ENCODE measurements at places on chromosomes 7 and 10.
A peak's percentile ranks its signal among the peaks of the same experiment; 100 is the strongest.

DNA sequence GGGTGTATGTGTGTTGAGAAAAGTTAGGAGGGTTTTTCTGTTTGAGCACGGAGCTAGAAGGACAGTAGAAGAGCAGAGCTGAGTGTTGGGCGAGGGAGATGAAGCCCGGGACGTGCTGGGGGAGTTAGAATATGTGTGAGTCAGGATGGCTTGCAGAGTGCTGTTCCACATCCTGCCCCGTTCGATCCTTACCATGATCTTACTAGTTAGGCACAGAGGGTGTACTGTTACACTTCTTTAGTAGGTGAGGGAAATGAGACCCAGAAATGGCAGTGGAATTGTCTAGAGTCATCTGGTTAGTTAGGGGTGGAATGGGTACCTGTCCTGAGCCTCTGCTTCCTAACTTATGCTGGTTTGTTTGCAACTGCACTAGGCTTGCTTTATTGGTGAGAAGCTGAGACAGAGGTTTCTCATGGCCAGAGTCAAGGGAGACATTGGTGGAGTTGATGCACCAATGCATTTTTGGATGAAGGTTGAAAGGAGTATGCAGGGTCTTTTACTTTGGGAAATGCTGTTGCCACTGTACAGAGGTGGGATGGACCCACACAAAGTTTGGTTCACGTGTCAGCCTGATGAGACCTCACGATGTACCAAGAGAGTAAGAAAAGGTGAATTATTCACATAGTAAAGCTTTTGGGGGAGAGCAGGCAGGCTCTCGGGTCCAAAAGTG, 42.4 kb downstream of the CCNY start:
- DNase-seq, result peak; percentile 63

DNA sequence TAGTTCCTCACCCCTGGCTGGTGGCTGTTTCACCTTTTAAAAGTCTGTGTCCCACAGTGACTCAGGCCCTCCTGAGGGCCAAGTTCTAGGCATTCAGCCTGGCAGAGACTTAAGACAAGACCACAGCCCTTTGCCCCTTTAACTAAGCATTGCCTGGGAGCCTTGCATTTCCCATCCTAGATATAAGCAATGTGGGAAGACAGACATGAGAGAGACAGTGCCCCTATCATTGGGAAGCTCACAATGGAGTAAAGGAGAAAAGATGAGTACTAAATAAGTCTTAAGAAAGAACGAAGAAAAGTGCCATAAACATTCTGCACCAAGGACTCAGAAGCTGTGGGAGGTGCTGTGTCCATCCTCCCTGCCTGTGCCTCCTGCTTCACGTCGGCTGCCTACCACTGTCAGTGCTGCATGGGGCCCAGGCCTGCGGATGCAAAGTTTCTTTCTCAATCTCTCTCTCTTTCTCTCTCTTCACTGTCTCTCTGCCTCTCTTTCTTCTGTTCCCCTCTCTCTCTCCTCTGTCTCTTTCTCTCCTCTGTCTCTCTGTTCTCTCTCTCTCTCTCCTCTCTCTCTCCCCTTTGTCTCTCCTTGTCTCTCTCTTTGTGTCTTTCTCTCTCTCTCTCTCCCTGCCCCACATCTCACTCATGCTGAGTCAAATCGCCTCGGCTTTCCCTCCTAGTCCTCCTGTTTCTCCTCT, 21.5 kb downstream of the GPRIN2 start:
- no peak for DNase-seq

- DNase-seq, result no peak
Measured at GRCh38 chr10:528173-529165, 161.0 kb downstream of the DIP2C start.

DNA sequence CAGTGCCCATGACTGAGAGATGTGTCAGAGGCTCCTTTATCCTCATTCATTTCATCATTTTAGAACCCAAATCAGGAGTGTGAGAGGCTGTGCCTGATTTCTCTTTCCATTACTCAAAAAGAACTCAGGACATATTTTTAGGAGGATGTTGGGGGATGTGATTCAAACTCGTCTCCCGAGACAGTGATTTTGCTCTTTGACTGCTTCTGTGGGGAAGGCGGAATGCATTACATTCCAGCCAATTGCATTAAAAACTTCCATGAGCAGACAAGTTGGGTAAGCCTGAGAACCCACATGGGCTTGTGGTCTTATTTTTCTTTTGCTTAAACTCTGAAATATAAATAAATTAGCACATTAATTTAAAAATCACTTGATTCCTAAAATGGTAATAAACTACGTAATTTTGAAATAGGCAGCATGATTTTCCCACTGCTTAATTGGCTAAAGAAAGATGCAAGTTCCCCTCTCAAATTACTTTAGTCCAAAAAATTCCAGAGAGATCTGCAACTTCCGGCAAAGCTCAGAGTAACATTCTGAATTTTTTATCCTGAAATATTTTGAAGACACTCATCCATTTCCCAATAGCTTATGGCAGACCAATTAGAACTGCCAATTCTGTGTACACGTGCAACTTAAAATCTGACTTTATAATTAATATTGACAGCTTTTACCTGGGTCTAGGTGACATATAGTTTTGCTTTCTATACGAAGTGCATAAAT, 185.6 kb downstream of the C7orf25 start:
- no peak for DNase-seq

DNA sequence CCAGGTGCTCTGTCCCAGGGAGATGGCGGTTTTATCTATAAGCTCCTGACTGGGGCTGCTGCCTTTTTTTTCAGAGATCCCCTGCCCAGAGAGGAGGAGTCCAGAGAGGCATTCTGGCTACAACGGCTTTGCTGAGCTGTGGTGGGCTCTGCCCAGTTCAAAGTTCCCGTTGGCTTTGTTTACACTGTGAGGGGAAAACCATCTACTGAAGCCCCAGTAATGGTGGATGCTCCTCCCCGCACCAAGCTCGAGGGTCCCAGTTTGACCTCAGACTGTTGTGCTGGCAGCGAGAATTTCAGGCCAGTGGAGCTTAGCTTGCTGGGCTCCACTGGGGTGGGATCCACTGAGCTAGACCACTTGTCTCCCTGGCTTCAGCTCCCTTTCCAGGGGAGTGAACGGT, 16.4 kb upstream of the SLC26A5 start:
- DNase-seq, result no peak

- no peak for DNase-seq
Measured at GRCh38 chr10:114513381-114513792, 109.1 kb upstream of the AFAP1L2 start.

DNA sequence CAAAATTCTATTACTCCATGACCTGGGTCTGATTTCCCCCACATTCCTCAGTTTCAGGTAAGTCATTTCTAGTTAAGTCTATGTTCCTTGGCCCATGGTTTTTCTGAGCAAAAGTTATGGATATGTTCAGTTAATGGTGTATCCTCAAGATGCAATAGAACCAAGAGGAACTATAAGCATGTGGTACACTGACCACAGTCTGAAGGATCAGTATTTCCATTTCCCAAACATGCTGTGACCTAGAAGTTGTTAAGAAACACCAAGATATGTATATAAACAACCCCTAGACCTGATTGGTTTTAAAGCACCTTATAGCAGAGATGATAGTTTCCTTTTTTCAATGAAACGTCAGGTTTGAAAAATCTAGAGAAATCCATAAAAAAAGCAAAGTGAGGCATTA, 94.2 kb upstream of the ABCB5 start:
- no peak for DNase-seq

- DNase-seq, result peak; percentile 60
Measured at GRCh38 chr10:133258066-133258817, 18.4 kb downstream of the ADAM8 start.

- no peak for DNase-seq
Measured at GRCh38 chr10:110174816-110175215, 32.6 kb upstream of the MXI1 start.

DNA sequence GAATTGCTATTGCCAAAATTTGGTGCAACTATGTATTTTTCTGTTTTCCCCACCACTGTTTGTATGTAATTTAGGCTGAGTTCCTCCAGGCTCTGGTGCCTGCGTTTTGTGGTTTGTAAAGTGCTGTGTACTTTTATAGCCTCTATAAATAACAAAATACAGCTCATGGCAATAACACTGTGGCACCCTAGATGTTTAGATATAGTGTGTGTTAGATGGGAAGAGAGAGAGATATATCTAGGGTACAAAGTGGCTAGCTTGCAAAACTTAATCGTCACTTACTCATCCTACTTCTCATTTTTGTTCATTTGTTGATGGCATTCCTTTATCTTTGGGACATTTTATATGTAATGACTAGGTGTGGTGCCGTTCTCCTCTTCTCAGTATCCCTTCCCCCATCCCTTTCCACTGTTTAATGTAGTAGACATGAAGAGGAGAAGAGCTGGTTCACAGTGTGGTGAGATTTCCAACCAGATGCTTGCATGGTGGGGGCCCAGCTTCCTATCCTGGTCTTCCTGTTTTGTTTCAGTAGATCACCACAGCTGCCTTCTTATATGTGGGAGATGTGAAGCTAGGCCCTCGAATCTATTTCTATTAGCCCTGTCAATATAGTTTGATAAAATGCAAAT, 115.0 kb downstream of the SND1 start:
- no peak for DNase-seq

DNA sequence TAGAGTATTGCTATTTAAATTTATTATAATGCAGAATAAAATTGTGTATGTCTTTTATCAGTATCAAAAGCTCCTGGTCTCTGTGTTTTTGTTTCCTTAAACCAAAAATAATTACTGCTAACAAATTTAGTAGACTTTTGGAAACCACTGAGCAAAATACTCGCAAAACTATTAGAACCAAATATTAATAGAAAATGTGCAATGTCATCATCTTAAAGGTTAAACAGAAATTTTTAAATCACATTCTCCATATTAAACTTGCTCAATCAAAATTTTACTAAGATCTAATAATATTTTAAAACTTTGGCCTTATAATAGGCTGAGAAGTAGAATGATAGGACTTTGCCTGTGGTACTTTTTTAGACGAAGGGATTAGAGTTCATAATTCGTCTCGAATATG, 48.4 kb downstream of the AASS start:
- DNase-seq, result no peak

GRCh38 chr7:40843338-40843985, 708.7 kb downstream of the SUGCT start:
- no peak for DNase-seq

DNA sequence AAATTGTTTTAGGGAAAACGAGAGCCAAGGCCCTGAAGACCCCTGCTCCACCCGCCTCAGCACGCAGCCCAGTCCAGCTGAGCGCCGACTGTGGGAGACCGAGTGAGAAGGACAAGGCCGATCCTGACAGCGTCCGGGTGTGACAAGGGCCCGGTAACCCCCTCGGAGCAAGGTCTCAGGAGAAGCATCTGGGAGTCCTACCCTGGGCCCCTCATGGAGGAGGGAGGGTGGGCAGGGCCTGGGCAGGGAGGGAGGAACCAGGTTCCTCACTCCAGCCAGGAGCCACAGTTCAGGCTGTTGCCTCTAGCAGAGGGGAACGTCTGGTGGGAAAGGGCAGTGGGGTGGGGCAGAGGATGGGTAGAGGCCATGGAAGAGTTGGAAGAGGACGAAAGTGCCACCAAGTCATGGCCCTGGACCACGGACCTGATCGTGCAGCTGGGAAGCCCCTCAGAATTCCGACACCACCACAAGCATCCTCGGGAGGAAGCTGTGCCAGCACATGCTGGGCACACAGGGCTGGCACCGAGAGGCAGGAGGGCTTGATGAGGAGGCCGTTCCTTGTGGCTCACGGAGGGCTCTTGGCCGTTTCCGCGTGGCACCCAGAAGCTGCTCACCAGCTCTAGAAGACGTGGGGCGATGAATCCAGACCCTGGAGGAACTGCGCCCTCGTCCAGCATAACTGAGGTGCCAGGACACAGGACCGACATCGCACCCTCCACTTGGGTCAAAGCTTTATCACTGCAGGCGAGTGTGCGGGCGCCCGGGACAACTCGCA, 2.2 kb upstream of the KNDC1 start:
- no peak for DNase-seq

DNA sequence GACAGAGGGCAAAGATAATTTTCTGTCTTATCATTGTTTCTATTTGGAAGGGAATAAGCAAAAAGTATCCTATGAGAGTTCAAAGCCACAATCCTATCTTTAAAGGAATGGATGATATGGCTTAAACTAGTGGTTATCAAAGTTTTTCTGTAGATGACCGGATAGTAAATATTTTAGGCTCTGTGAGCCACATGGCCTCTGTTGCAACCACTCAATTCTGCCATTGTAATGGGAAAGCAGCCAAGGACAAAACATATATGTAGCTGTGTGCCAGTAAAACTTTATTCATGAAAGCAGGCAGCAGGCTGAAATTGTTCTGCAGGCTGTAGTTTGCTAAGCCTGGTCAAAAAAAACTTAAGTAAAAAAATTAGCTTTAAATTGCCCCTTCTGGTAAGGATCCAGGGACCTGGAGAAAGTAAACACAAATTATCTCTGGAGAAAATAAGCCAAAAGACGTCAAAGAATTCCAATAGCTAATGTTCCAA, 73.3 kb downstream of the THSD7A start:
- no peak for DNase-seq

DNA sequence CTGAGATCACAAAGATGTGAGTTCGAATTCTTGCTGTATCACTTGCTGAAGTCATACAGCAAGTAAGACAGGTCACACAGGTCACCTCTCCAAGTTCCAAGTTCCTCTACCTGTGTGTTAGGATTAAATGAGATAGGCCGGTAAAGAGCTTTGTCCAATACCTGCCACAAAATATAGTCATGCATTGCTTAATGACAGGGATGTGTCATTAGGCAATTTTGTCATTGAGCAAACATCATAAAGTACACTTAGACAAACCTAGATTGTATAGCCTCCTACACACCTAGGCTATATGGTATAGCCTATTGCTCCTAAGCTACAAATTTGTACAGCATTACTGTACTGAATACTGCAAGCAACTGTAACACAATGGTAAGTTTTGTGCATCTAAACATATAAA, 469.4 kb downstream of the KCNMA1 start:
- DNase-seq, result no peak
